Activated CD4-positive, CD25-positive, alpha-beta regulatory T cell (primary cell): ENCODE measurements at places on chromosomes 13 and 19.

DNA sequence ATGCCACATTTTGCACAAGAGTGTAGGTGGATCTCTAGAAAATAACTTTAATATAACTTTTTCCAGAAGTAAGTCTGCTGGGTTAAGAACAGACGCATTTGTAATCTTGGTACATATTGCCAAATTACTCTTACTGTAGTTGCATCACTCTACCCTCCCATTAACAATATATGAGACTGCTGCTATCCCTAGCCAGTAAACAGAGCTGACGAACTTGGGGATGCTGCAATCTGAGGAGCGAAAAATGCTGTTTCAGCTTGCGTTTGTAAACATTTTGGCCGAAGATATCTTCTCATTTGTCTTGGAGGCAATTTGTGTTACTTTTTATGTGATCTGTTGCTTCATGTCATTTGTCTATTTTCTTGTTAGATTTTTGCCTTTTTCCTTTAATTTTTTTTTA is 1482.8 kb downstream of the OLFM4 start:
- no peak for DNase-seq

DNA sequence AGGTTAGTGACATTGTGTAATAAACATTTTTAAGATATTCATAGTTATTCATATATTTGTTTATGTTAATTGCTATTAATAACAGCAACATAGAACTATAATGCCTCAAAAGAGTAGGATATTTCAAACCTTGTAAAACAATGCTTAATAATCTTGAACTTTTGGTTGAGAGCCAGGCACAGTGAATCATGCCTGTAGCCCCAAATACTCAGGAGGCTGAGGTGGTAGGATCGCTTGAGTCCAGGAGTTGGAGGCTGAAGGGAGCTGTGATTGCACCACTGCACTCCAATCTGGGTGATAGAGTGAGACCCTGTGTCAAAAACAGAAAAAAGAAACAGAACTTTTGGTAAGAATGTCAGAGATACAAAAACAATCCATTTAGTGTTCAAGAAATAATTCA is 213.9 kb upstream of the SLITRK1 start:
- no peak for DNase-seq

- DNase-seq: no peak
Measured at GRCh38 chr19:14655726-14656125, 18.9 kb downstream of the ADGRE3 start.

DNA sequence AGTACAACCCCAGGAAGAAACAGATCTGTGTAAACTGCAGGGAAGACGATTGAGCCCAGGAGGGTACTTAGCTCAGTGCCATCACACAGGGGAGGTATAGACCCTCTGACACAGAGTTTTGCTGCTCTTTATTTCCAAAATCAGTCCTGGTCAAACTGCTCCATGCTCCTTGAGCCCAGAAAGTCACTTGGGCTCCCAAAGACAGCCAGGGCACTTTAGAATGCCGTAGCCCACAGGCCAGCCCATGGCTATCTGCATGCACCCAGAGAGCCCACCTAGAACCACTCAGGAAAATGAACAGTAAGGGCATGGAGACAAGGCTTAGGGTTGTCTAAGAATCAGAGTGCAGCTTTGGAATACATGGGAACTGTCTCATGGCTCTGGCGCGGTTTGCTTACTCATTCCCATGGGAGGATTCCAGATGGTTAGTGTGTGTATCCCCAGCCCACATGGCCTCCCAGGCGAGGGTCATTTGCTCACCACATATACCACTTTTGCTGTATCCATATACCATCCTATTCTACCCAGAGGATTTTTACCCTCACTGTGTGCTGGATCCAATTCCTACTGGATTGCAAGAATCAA is 14.7 kb upstream of the PDCD5 start:
- DNase-seq: no peak

GRCh38 chr13:102872131-102872530 is 26.3 kb downstream of the ERCC5 start:
- no peak for DNase-seq

DNA sequence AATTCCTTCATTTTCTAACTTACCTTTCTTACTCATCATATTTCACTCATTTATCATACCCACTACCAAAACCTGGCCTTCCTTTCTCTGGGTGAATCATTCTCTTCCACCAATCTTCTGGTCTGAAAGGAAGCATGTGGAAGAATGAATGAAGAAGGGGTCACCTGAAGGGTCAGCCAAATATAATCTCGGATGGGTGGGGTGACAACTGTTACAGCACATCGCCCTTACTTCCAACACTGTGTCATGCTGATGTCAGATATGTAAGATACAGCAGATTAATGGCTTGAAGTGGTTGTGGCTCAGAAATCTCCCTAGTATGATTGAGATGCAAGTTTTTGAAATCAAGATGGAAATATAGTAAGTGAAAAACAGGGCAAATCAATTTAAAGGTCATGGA is 401.7 kb upstream of the HTR2A start:
- DNase-seq: no peak

- no peak for DNase-seq
Measured at GRCh38 chr19:51702825-51703574, 9.9 kb downstream of the SPACA6 start.

DNA sequence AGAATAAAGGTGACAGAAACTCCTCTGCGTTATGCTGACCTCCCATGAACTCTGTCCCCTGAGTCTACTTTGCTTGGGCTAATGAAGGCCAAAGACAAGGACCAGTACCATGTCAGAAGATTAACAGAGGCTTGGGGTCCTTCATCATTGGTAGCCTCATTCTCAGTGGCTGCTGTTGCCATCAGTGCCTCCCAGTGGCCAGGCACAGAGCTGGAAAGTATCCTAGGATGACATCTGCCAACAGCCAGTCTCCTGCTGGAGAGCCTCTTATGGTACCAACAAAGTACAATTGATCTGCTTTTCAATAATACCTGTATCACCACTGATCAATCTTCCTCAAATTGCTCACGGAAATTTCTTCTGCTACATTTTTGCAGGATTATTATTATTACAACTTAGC is 281.6 kb downstream of the DNAJC15 start:
- DNase-seq: no peak

- no peak for DNase-seq
Measured at GRCh38 chr19:38812841-38813320, at the start of gene LGALS4. TSS of gene LGALS4 (minus strand) at chr19:38812945. CDS start at chr19:38812886, 59 bp downstream.

DNA sequence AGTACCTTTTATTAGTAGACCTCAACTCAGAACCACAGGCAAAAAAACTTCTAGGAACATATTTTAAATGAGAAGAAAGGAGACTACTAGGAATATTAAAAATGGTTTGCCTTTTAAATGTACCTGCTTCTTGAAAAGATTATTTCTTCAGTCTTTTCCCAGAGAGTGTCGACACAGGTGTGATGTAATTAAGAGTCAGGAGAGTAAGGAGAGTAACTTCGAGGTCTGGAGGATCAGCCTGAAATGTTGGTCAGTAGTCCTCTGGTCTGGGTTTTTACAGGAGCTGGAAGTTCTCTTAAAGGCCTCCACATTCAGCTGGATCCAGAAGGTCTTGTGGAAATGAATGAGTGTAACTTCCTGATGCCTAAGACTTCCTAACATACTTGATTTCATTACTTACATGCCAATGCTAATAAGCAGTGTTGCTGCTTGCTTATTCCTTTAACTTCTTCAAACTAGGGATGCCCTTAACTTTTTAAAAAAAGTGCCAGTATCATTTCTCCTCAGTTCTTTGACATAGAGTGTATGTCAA is at the start of gene KCTD4:
KCTD4 (minus strand) TSS at position 345 of the 532 bp plus-strand sequence. CDS start 6,478 bp downstream, outside the sequence.
- DNase-seq: no peak

DNA sequence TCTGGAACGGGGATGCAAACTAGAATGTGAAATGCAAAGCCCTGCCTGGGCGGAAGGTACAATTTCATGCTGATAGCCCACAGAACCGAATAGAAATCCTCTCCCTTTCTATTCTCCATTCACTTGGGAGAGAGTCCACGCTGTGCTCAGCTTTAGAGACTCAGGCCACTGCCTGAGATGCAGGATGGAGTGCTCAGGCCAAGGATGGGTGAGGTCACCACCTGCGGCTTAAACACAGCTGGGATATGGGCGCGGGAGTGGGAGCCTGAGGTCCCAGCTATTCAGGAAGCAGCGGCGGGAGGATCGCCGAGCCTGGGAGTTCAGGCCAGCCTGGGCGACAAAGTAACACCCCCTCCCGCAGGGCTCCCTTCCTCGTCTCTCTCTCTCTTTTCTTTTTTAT is 446 bp upstream of the ZNF83 start:
- DNase-seq: no peak

GRCh38 chr13:110256126-110256905 is 50.6 kb downstream of the COL4A1 start:
- DNase-seq: no peak
